Non-pigmented ciliary epithelial cell (primary cell): ENCODE measurements at places on chromosomes 16 and 17.

- DNase-seq = no peak
Measured at GRCh38 chr16:57244463-57244766, 644 bp upstream of the ARL2BP start.

- no peak for DNase-seq
Measured at GRCh38 chr17:31374094-31374447, 17.4 kb upstream of the RAB11FIP4 start.

DNA sequence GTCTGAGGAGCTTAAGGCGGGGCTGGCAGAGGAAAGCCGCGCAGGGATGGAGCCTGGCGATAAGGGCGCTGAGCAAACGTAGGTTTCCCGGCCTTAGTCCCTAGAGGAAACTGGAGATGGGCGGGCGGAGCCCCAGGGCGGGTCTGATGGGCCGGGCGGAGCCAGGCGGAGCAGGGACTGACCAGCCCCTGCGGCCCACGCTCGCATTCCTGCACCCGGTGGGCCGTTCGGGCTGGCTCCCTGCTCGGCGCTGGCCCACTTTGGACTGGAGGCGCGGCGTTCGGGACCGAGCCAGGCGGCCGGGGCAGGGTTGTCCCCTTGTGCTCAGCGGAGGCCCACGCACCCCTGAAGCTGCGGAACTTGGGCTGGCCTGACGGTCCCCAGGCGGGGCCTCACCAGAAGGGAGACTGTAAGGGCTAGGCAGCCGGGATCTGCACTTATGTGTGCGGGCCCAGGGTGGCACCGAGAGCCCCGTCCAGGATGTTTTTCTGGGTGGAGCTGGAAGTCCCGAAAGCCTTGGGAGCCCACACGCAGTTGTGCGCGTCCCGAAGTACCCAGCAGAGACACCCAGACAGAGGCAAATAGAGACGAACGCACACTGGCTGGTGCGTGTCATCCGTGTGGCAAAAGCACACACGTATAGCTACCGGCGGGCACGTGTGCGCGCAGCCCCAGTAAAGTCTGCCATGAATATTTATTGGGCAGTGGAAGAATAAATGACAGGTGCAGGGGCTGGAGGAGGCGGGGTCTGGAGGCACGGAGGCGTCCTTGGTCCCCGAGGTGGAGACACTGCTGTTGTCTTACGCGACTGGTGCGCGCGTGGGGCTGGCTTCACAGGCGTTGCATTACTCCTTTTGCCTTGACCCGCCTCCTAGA, 1.4 kb downstream of the PYDC1 start:
- peak; percentile 15 for DNase-seq

GRCh38 chr17:61770043-61770442, 93.3 kb downstream of the BRIP1 start:
- DNase-seq = peak; percentile 47

- peak; percentile 15 for DNase-seq
Measured at GRCh38 chr17:32971171-32971570, 20.5 kb upstream of the SPACA3 start.

GRCh38 chr16:17364319-17365210, 106.2 kb downstream of the XYLT1 start:
- peak; percentile 46 for DNase-seq
